Activated naive CD4-positive, alpha-beta T cell (primary cell): ENCODE measurements at places on chromosomes 6 and 20.

GRCh38 chr6:30972816-30973215 is 10.7 kb upstream of the MUC21 start:
- DNase-seq, result no peak

GRCh38 chr20:437787-438486 is 24.4 kb downstream of the TBC1D20 start:
- DNase-seq, result peak; percentile 13

DNA sequence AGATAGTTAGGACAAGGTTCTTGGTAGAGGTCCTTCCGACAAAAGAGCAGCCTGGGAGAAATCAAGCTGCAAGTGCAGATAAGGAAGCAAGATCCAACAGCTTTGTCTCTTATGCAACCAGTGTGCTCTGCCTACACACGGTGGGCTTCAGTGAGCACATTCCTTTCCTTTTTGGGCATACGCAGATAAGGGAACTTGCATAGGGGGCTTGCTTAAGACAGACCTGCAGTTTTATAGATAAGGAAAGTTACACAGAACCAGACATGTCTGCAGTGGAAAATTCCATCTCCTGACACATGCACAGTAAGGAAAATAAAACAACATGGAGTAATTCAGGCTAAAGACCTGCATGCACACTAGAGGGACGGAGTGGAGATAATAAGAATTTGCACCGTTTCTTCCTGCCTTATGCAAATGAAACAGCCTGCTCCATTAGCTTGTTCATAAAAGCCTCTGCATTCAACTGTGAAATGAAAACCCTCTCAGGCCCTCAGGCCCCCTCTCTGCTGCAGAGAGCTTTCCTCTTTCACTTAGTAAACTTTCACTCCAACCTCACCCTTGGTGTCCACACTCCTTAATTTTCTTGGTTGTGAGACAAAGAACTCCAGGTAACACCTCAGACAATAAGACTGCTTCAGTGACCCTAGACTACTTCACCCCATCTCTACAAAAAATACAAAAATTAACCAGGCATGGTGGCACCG is 97.5 kb upstream of the MYLIP start:
- DNase-seq, result no peak

- no peak for DNase-seq
Measured at GRCh38 chr6:34459899-34460593, 5.8 kb upstream of the PACSIN1 start.

DNA sequence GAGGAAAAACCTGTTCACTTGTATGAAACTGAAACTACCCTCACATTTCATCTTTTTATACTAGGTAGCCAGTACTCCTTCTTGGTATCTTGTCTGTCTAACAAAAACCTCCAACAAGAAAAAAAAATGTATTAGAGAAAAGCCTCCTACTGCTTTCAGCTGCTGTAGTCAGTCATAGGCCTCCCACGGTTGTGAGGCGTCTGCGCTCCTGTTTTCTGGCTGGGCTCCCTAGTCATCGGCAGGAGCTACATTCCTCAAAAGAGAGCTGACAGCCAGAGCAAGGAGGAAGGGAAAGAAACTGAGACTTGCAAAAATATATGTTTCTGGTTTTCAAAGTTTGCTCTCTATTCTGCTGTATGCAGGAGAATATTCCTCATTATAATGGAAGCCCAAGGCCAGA is 517.0 kb downstream of the LMBRD1 start:
- DNase-seq, result no peak
